ENCODE measurements at places on chromosomes 2 and 18.
A peak's percentile ranks its signal among the peaks of the same experiment; 100 is the strongest.

DNA sequence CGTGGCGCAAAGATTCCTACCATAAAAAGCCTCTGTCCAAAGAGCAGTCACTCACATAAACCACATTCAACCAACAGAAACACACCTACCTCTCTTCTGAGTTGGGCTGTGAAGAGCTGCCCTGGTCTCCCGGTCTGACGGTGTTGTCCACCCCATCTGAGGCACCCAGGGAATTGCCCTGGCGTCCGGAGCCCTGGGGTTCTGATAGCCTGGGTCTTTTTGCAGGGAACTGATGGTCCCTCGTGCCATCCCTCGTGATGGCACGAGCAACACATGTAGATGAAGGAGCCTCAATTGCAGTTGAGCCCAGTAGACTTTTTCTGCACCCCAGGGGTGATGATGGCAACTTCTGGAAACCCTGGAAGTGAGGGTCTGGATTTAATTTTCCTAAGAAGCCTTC, 13.8 kb downstream of the HJURP start:
- no peak for DNase-seq

DNA sequence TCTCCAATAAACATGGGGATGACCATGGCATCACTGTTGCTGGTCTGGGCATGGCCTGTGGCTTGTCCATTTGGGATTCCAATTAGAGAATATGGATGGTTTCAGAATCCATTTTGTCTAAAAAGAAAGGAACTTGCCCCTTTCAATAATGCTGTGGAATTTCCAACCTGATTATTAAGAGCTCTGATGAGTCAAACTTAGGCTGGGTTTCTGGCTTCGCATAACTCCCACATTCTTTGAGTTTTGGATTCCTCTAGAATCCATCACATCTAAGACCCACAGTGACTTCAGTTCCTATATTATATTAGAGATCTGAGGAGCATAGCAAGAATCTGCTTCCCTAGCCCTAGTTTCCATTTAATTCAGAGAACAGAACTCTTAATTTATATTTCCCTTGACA, 531.5 kb downstream of the TNS1 start:
- no peak for DNase-seq

DNA sequence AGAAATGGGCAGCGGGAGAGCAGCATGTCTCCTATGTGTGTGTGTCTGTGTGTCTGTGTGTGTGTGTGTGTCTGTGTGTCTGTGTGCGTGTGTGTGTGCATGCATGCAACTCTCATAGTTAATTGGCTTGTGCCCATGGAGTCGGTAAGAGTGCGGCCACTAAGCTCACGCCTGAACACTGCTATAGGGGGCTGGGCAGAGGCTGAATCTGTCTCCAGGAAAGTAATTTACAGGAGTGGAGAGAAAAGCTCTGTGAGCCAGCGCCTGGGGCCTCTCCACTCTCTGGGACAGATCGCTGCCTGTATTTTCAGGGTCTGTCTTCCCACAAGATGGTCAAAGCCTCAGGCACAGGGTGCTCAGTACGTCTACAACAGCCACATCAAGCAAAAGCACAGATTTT, 553.4 kb downstream of the TNS1 start:
- DNase-seq: no peak

DNA sequence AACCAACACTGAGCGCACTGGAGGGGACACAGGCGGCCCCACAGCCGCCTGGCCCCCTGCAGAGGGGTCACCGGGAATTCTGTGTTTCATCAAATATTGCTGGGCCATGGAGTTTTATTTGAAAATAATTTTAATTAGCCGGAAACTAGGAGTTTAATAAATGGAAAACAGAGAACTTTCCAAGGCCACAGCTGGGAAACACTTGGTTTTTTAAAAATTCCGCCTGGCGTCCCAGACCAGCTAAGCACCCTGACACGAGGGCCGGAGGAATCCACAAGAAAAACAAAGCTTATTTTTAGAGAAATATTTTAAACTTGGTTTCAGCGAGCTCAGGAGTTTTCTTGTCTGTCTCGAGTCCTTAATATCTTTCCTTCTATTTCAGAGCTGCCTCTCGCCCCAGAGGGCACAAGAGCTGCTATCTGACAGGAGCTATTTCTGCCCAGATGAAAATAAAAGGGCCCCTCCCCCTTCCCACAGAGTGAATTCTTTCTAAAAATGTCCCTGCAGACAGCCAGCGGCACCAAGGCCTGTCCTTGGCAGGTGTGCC, 8.2 kb downstream of the ZFP36L2 start:
- no peak for DNase-seq

DNA sequence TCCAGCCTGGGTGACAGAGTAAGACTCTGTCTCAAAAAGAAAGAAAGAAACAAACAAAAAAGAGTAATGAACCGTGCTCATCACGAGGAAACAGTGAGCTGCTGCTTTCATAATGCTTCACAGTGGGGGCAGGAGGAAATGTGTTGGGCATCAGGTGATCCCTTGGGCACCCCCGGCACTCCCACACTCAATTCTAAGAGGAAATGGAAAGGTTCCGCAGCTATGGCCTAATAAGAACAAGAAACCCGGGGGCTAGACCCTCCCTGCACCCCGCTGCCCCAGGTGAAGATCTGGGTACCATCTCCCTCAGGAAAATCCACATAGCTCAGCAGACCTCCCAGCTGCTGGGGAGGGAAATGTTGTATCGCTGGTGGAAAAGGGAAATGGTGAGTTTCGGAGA, 118.9 kb downstream of the LPIN1 start:
- DNase-seq: no peak

- DNase-seq: no peak
Observed at GRCh38 chr2:215299337-215299859, 12.5 kb upstream of the ATIC start.

DNA sequence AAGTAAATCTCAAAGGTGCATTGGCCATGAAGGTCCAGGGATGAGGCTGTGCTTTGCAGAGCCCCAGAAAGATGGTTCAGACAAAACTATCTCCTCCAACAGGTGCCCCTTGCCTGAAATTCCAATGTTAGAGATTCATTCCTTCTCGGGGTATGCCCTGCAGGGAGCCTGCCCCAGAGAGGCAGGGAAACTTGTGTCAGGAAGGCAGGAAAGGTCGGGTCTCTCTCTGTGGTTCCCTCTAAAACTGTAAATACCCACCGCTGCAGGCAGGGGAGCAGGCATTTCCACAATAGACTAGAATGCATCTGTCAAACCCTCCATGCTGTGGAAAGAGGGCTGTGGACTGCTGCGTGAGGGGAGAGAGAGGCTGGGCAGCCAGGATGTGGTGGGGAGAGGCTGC, 207.8 kb upstream of the SMAD2 start:
- DNase-seq: no peak

- DNase-seq: no peak
Observed at GRCh38 chr2:7191932-7192331, 274.7 kb downstream of the RNF144A start.

DNA sequence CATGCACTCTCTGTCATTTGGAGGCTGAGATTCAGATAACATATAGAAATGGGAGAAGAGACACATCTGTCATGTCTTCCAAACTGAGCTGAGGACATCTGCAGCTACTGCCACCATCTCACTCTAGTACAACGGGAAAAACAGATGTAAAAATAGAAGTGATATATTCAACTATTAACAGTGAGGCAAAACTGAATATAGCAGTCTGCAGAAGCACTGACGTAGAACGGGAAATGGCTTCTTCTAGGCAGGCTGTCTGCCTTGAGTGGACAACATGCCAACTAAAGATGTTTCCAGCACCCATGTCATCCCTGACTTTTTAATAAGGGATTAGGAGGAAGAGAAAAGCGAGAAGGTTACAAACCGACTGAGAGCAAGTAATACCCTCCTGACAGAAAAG, 51.6 kb downstream of the MRPL33 start:
- DNase-seq: no peak

GRCh38 chr2:114108824-114109416, 219.0 kb downstream of the ACTR3 start:
- DNase-seq: no peak

DNA sequence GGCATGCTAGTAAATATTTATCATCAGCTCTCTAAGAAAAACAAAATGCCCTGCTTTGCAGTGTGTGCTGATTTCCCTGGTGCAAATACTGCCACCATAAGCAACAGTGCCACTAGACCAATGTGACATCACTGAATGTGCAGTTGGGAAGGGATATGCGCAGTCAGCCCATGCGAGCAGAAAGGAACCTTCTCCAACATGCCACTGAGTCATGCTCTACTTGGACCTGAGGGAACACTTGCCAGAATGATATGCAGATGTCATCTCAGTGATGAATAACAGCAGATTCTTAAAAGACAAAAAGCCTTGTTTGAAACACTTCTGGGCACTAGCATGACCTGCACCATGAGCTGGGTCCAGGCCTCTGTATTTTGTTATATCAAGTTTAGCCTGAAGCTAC, 55.3 kb upstream of the REL start:
- DNase-seq: no peak

DNA sequence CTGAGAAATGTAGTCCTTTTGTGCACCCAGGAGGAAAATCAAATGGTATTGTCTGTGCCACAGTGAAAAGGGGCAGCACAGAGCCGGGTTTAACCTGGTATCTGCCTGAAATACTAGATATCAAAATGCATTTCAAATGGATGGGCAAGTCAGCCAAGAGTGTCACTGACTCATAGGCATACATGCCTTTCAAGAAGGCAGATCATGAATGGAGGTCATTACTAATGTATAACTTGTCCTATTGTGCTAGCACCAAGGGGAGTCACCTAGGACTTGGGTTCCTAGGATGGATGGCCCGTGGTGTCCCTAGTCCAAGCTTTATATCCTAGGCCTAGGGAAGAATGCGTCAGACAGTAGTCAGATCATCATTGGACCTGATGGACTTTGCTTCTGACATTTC, 49.9 kb downstream of the TCF7L1 start:
- no peak for DNase-seq

DNA sequence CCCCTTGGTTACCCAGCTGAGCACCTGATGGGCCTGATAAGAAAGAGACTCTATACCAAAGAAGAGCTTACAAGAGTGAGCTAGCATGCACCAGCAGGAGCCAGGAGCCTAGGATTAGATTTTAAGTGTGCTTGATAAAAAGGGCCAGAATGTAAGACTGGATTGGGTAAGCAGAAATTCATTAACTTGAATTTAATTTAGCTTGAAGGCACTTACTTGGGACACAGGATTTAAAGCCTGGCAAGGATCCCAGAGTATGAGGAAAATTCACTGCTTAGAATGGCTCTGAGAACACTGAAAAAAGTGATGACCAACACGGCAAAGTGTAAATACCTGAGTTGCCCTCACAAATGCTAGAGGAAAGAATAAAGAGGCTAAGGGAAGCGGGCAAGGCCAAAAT, 91.3 kb upstream of the RBBP8 start:
- no peak for DNase-seq

DNA sequence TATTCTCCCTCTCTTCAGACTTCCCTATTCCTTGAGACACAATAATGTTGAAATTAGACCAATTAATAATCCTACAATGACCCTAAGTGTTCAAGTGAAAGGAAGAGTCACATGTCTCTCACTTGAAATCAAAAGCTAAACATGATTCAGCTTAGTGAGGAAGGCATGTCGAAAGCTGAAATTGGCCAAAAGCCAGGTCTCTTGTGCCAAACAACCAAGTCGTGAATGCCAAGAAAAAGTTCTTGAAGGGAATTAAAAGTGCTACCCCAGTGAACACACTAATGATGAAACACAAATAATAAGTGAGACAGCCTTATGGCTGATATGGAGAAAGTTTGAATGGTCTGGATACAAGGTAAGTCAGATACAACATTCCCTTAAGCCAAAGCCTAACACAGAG, 115.4 kb downstream of the PXDN start:
- DNase-seq: no peak

DNA sequence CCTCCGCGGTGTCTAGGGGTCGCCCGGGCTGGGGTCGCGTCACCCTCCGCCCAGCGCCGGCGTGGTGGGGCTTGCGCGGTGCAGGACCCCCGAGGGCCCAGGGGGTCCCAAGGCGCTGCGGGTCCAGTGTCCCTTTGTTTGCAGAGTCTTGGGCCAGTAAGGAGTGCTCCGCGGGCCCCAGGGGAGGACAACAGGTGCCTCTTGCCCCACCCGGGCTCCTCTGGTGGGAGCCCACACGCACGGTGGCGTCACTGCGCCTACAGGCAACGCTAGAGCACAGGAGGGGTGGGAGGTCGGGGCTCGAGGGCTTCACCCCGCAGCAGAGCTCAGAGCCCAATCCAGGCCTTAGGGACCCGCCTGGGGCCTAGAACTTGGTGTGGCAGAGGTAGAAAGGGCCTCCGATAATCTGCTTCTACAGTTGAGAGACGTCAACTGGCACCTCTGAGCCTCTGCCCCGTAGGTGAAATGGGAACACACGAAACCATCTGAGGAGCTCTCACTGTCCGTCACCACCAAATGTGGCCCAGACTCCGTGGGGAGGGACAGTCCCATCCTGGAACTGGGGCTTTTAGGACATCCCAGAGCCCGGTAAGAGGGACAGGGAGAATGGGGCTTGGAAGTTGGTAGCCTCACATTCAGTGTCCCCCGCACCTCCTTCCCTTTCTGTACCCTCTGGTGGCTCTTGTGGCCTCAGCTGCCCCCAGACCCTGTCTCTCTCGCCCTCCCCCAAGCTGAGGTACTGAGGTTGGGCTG, 1.4 kb downstream of the ARID5A start:
- peak; percentile 37 for DNase-seq

DNA sequence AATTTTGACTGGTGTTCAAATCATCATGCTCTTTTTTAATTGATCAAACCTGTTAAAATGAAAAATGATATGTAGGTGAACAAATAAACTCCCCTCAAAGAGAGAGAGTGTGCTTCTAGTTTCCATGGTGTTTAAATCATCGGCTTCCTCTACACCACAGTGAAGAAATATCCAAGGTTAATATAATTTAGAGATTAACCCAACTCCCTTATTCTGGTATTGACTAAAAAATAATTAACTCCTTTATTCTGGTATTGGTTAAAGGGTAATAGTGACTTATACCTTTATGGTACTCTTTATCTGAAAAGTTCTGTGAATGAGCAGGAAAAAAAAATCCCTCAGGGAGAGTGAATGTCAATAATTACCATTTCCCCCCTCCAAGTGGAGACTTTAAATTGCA, 93.1 kb downstream of the SPATS2L start:
- no peak for DNase-seq

DNA sequence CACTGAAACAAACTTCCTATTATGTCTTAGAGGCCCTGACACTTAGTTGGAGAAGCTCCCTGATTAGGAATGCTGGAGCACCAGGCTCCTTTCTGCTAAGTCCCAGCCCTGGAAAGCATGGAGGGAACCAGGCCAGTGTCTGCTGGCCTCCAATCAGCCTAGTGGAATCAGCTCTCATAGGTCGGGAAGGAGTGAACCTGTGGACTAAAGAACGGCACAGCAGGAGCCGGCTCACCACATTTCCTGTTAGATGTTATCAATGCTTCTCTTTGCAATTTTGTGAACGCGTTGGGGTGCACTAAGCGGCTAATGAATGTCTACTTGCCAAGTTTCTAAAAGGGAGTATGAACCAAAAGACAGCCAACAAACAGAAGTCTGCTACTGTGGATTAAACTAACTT, 296.6 kb downstream of the NAPG start:
- DNase-seq: no peak

- no peak for DNase-seq
Observed at GRCh38 chr2:6068429-6068828, 376.2 kb downstream of the SOX11 start.

- DNase-seq: no peak
Observed at GRCh38 chr2:86097913-86098312, 7.8 kb downstream of the POLR1A start.

GRCh38 chr2:4047961-4048891, 344.9 kb downstream of the DCDC2C start:
- no peak for DNase-seq

- peak; percentile 86 for DNase-seq
Observed at GRCh38 chr2:105812180-105813044, 67.7 kb downstream of the NCK2 start.

GRCh38 chr18:63725682-63726480, 23.1 kb downstream of the SERPINB11 start:
- DNase-seq: no peak

GRCh38 chr2:118388771-118389170, 300.5 kb downstream of the INSIG2 start:
- no peak for DNase-seq

Measured in GM13976 (cell line).